ENCODE measurements at places on chromosomes 7 and 10. TPM values are rescaled to one million over a fixed set of nuclear protein-coding genes. Genes with fewer than 3 reads are reported as not detected.

SEMA3A gene
- total RNA-seq: 17.3 TPM

HUS1 gene
- 16.3 TPM for total RNA-seq

PNLIPRP3 gene
- total RNA-seq: not detected

PNLIP gene
- total RNA-seq: not detected

IFIT1 gene
- 2.6 TPM for total RNA-seq

GDF10 gene
- not detected for total RNA-seq

PRR15 gene
- 11.7 TPM for total RNA-seq

PPP1R17 gene
- total RNA-seq: not detected

PHKG1 gene
- total RNA-seq: not detected

ABCC2 gene
- 0.38 TPM for total RNA-seq

GIMAP1 gene
- not detected for total RNA-seq

PRRT4 gene
- not detected for total RNA-seq

IMPDH1 gene
- total RNA-seq: 67.8 TPM

OR13A1 gene
- not detected for total RNA-seq

ANKRD2 gene
- 3.0 TPM for total RNA-seq
